Umbilical cord (tissue), 2 donors: ENCODE measurements at places on chromosomes 12 and 14. TPM values are rescaled to one million over a fixed set of nuclear protein-coding genes. Genes with fewer than 3 reads are reported as not detected.

TSHR gene
- 13.0 TPM for total RNA-seq

DNA sequence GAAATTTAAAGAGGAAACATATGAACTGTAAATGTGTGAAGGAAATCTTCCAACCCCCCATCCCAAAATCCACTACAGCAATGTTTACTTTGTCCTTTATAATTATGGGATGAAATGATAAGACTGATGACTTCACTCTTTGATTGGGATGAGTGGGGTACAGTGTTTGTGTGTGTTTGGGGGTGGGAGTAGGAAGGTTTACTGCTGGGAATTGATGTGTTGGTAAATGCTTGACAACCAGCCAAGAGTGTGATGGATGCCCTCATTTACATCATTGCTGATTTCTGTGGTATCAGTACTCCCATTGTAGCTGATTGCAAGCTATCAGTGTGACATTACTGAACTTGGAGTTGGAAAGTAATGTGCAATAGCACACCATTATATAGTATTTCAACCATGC, 90.9 kb downstream of the KCNMB4 start:
- no peak for DNase-seq

- no peak for DNase-seq
Observed at GRCh38 chr12:51496895-51497294, 72.3 kb downstream of the SLC4A8 start.

GRCh38 chr12:2925322-2925995, 33.7 kb upstream of the TEAD4 start:
- DNase-seq = no peak

RILPL1 gene
- total RNA-seq = 8.2 TPM

EFS gene
- 12.5 TPM for total RNA-seq

IGFBP6 gene
- total RNA-seq = 112 TPM

DNA sequence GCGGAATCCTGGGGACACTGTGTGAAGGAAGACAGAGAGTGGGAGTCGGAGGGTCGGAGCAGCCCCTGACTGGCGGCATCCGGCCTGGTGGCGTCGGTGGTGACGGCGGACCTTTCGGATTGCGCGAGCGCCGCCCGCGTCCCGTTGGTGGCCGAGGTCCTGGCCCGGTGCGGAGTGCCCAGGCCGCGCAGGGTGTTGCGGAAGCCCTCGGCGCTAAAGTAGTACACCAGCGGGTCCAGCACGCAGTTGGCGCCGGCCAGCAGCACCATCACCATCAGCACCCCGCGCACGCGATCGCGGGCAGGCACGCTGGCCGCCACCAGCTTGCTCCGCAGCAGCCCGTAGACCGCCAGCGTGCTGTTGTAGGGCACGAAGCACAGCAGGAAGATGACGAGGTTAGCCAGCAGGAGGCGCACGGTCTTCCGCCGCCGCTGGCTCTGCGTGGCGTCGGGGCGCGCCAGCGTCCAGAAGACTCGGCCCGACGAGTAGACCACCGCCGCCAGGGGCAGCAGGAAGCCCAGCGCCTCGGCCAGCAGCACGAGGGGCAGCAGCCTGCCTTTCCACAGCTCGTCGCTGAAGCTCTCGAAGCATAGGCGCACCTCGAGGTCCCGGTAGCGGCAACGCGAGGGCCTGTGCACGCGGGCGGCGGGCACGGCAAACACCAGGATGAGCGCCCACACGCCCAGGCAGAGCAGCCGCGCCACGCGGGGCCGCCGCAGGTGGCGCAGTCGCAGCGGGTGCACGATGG, 13.1 kb upstream of the CHD4 start:
- peak; percentile 65 for DNase-seq

CLEC2D gene
- total RNA-seq = 24.6 TPM

GRCh38 chr14:52380294-52380693, 66.2 kb downstream of the PTGER2 start:
- no peak for DNase-seq

GRCh38 chr12:14873440-14874185, 12.0 kb downstream of the MGP start:
- no peak for DNase-seq
